ENCODE measurements at places on chromosomes 11 and 22. TPM values are rescaled to one million over a fixed set of nuclear protein-coding genes. Genes with fewer than 3 reads are reported as not detected.

The FERMT3 gene
- 2.4 TPM for total RNA-seq

GRCh38 chr11:66479394-66480116 lies 679 bp upstream of the DPP3 start:
- ATAC-seq = peak; percentile 42

DNA sequence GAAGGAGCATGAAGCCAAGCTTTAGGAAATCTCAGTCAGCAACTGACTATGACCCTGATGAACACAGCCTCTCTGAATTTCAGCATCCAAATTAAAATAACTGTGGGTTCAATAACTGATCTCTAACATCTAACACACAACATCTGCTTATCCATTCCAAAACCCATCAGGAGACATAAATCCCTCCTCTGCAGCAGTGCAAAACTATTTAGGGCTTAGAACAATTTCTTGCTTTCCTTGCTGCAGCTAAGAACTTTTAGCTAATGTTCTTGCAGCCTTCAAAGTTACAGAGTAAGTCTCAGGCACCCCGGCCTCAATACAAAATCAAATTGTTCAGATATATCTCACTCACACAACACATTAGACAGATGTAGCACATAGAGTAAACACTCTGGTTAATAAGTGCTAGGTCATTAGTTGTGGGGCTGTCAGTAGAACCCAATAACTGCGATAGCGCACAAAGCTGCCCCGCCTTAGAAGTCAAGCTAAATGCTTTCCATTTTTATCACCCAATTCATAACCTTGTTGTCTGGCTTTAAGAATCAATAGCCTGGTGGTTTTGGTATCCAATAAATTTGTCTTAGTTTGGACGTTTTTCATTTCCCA lies 139.6 kb downstream of the LARGE1 start:
- ATAC-seq = no peak

- no peak for ATAC-seq
Observed at GRCh38 chr22:43643387-43643786, 168.7 kb downstream of the EFCAB6 start.

DNA sequence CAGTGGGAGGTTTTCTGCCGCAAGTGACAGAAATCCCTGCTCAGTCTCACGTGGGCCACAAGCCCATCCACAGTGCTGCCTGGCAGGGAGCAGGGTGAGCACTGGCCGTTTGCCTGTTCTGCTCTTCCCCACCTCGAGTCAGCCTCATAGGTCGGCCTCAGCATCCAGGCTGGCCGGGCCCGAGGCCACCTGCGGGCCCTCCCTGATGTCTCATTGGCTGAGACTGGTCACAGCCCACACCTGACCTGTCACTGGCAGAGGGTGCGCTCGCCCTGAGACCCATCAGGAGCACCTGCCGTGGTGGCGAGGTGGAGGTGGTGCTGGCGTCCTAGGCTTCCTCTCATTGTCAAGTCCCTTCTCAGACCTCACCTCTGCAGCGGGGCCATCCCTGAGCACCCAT lies 72.1 kb downstream of the ELFN2 start:
- ATAC-seq = peak; percentile 11

- ATAC-seq = no peak
Observed at GRCh38 chr11:74182635-74183034, 11.5 kb downstream of the PPME1 start.

GRCh38 chr11:68821670-68822069 lies 20.0 kb downstream of the CPT1A start:
- ATAC-seq = no peak

- no peak for ATAC-seq
Observed at GRCh38 chr11:83158357-83158786, 1.4 kb downstream of the PCF11 start.

The SUSD2 gene
- total RNA-seq = 1.4 TPM

GRCh38 chr11:1360835-1361357 lies 28.8 kb upstream of the BRSK2 start:
- ATAC-seq = peak; percentile 18
